ENCODE measurements at places on chromosomes 16 and 17.

DNA sequence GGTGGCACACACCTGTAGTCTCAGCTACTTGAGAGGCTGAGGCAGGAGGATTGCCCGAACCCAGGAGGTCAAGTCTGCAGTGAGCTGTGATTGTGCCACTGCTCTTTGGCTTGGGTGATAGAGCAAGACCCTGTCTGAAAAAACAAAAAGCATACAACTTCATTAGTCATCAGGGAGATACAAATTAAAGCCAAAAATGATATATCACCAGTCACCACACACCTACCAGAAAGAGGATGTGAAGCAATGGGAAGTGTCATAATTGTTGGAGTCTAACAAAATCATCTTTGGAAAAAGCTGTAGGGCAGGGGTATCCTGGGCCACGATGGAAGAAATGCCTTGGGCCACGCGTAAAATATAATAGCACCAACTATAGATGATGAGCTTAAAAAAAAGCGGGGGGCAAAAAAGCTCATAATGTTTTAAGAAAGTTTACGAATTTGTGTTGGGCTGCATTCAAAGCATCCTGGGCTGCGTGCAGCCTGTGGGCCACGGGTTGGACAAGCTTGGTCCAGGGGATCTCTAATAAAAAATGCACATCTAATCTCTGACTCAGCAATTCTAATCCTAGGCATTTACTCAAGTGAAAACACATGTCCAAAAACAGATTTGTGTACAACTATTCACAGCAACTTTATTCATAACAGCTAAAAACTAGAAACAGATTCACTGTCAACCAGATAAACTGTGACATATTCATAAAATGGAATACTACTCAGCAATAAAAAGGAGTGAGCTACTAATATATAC, 65.9 kb downstream of the HIC1 start:
- DNase-seq = peak; percentile 70

DNA sequence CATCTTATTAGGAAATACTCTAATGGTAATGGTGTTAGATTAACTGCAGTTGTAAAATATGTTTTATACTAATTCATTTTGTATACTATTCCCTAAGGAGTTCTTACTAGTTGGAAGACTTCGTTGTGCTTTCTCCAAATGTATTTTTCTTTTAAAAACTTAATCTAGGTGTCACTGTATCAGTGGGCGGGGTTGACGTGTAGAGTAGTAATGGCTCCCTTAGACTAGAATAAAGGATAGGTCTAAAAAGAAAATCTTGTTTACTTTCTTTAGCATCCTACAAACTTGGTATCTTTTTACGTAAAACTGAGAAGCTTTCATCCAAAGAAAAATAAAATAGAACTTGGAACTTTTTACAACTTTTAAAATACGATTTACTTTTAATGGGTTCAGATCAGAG, 55.0 kb upstream of the MRC2 start:
- DNase-seq = no peak

- peak; percentile 99 for DNase-seq
These were observed 194.5 kb downstream of the FOXL1 start for GRCh38 chr16:86772671-86773353.

DNA sequence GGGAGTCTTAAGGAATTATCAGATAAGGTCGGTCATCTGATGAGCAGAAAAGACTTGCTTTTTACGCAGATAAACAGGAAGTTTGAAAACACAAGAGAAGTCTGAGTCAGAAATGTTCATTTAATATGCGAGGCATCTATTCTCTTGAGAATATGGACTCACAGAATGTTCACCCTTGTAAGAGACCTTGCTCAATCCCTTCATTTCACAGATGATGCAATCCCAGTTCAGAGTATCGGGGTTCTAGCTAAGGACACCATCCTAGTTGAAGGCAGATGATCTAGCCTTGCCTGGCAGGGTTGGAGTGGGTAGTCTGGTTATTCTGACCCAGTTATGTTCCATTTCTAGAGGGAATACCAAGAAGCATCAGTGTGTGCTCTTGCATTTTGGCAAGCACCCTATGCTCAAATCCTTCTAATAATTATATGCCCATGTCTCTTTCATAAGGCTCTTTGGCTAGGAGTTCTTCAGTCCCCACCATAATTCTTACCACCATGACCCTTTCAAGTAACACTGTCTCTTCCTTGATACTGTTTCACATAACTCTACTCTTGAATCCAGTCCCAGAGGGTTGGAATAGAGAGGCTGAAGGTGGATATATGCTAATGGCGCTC, 42.5 kb downstream of the YPEL2 start:
- peak; percentile 84 for DNase-seq

DNA sequence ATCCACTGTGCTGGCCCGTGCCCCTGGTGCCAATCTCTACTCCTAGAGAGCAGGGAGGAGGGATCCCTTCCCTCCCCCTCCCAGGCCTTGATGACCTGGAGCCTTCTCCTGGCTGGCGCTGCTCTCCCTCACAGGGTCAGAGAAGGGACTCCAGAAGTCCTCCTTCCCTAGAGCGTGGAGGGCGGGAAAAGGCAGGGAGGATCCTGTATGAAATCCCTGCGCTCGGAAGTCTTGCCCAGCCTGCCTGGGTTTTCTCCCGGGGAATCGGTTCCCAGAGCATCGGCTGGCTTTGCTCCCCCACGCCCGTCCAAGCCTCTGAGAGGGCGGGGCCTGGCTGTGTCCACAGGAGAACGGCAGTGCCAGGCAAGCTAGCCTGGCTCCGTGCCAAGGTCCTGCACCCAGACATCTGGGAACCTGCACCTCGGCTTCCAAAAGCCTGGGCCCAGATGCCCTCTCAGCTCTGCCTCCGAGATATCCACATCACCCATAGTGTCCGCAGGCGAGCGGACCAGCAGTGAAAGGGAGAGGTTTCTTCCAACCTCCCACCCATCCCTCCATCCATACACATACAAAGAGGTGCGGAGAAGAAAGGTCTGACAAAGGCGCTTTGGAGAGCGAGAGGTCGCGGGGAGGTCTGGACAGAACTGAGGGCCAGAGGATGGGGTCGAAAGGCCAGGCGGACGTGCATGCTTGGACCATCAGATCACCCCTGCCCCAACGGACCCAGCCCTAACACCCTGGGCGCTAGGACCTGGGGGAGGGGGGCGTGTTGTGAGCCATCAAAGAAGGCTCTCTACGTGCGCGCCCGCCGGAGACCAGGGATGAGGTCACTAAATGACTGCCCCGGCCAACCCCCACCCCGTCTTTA, 1.1 kb downstream of the MPP2 start:
- DNase-seq = peak; percentile 77

GRCh38 chr17:78391843-78392242, 13.4 kb downstream of the PGS1 start:
- peak; percentile 29 for DNase-seq

DNA sequence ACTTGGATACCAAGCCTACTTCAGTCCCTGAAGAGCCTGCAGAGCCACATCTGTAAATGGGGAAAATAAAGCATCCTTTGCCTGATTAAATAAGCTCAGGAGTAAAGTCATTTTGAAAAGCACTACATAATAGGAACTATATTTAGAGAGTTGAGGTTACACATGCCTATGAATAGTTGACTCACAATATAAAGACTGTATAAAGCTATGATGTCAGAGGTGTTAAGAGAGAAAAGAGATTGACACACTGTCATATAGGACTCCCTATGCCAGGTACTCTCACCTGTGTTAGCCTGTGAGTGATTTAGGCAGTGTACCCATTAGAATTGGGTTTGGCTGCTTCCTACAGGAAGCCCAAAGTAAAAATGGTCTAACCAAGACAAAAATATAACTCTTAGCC, 87.7 kb upstream of the CRHR1 start:
- DNase-seq = no peak

DNA sequence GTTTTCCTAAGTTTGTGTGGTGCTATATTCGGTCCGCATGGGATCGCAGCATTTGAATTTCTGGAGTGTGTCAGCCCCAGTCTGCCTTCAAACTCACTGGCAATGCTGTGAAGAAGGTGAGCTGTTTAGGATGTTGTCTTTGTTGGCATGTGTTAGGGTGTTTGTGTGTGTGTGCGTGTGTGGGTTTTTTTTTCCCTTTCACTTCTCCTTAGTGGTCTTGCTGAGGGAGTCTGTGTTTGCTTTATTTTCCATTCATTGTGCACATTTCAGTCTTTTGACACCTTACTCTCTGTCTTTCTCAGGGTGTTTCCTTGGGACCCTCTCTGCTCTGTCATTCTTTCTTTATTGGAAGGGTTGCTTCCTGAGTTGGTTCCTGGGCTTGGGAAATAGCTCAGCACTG, 27.7 kb upstream of the RBFOX1 start:
- DNase-seq = no peak

GRCh38 chr16:88365244-88365865, 17.4 kb upstream of the ZNF469 start:
- no peak for DNase-seq

- DNase-seq = no peak
These were observed 30.7 kb upstream of the CHMP6 start for GRCh38 chr17:80960797-80961452.
